ENCODE measurements at places on chromosomes 5 and 9.
A peak's percentile ranks its signal among the peaks of the same experiment; 100 is the strongest.

DNA sequence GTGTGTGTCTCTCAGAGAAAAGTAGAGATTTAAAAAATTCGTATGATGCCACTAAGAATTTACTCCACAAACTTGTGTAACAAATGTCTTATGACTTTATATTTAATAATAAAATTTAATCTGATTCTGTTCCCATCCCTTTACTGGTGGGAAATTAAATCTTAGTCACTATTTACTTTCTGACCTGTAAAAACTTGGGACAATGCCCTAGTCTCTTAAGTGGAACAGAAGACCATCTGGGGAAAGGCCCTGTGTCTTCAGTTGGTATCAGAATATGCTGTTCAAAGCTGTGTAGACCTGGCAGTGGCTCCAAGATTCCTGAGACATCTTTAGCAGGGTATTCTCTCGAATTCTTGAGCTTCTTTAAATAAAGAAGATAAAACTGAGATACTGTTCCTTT lies 2.6 kb upstream of the BDP1 start:
- DNase-seq = no peak

- no peak for DNase-seq
These were observed 42.9 kb upstream of the AFAP1L1 start for GRCh38 chr5:149228618-149229297.

DNA sequence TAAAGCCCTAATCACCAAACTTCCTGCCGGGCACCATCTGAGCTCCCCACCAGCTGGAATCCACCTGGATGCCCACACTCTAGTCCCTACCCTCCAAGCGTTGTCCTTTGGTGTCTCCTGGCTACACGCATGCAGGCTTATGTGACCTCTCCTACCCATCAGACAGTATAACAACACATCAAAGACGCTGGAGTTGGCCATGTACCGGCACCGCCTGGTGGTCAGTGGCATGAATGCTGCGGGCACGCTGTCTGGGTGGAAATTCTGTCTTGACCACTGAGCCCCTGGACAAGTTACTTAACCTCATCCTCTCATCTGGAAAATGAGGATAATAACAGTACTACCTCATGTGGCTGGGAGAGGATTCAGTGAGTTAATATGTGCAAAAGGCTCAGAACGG lies 23.4 kb upstream of the CORO2A start:
- DNase-seq = no peak

DNA sequence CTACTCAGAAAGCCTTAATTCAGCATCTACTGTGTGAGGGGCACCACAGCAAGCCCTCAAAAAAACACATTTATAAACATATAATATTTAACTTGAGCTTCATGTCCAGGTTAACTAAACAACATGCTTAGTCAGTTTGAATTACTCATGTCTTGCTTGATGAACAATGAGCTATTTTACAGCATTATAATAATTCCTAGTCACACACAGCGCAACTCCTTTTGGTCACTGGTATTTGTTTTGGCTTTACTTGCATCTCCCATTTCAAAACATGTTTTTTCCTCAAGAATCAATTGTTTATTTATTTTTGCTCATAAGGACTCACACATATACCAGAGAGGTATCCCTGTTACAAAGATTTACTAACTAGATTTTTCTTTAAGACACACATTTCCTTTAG lies 616.7 kb upstream of the DAB2 start:
- no peak for DNase-seq

- no peak for DNase-seq
These were observed 360.6 kb downstream of the PTPRD start for GRCh38 chr9:10252174-10252573.

- DNase-seq = peak; percentile 50
These were observed 606 bp downstream of the EEIG1 start for GRCh38 chr9:127980060-127980705.

DNA sequence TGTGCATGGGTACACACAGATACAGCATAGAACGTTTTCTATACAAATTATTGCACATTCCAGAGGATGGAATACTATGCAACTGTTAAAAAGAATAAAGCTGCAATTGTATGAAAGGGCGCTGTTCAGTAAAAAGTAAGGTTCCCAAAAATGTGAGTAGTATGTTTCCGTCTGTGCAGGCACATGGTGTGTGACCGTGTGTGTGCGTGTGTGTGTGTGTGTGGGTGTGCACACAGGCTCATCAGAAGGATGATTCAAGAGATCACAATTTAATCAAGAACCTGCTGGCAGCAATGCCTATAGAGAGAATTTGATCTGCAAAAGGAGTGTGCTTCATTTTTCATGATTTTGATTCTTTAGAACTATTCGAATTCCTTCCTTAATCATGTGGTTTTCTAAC lies 76.3 kb downstream of the SEMA4D start:
- DNase-seq = peak; percentile 67

GRCh38 chr9:89892920-89893319 lies 288.1 kb downstream of the GADD45G start:
- no peak for DNase-seq

Data from activated T-cell treated with anti-CD3 and anti-CD28 coated beads, Interleukin-2, amount 50 U/mL, for 4 hours (primary cell).